ENCODE measurements at places on chromosomes 5 and 9.

DNA sequence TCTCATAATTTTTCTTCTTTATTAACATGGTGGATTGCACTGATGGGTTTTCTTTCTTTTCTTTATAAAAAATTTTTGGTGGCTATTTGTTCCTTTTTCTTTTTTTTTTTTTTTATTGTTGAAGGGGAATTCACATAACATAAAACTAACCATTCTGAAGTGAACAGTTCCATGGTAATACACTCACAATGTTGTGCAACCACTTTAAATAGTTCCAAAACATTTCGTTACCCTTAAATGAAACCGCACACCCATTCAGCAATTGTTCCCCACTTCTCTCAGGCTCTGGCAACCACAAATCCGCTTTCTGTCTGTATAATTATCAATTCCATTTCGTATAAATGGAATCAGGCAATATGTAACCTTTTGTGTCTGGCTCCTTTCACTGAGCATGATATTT lies 11.7 kb upstream of the SETX start:
- no peak for DNase-seq

GRCh38 chr9:137458194-137459151 lies 661 bp downstream of the NSMF start:
- DNase-seq = no peak

- DNase-seq = no peak
Measured at GRCh38 chr5:17143335-17143734, 74.1 kb upstream of the BASP1 start.

GRCh38 chr5:173758676-173759075 lies 129.5 kb upstream of the CPEB4 start:
- DNase-seq = no peak

DNA sequence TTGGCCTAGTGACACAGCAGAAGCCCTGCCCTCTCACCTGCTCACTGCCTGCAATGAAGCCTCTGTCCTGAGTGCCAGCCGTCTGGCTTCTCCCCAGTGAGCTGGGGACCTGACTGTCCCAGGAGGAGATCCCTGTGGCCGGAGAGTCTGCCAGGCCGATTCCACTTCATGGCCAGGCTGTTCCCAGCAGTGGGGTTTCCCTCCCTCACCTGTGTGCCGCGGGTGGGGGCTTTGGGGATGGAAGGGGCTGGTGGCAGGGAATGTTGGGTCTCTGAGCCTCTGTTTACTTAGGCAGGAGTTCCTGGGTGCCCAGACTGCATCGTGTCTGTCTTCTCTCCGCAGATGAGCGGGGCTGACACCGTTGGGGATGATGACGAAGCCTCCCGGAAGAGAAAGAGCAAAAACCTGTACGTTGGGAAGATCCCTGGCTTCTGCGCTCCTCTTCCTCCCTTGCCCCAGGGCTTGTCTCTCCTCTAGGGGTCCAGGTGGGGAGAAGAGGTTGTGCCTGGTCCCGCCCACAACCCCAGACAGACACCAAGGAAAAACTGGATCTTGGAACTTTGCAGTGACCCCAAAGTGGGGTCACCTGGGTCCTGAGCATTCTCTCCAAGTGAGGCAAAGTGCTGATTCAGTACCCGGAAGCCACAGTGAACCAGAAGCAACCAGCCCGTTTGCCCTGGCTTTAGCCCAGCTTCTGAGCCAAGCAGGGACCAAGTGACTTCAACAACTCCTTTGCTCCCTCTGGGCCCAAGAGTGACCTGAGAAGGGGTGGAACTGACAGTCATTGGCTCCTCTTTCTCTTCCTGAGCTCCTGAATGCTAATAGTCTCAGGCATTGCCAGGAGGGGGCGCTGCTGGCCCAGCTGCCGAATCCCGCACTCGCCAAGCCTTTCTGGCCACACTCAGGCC lies 127.7 kb downstream of the RGS3 start:
- DNase-seq = peak; percentile 58

GRCh38 chr5:149526845-149527590 lies 24.2 kb downstream of the CSNK1A1 start:
- no peak for DNase-seq

DNA sequence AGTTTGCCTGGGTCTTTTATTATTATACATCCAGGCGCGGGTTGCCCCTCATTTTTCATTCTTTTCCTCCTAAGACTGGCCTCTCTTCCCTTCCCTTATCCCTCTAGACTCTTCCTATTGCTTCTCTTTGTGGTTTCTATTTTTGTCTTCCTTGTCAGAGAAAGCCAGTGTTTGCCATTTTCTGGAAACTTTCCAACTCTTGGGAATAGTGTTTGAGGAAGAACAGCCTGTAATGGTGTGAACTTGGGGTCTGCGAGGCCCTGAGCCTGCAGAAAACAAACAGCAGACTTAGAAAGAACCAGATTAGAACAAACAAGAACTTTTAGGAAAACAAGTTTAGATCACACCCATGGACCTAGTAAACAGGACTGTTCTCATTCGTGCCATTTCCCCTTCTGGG lies 15.5 kb downstream of the PRKACG start:
- DNase-seq = no peak

DNA sequence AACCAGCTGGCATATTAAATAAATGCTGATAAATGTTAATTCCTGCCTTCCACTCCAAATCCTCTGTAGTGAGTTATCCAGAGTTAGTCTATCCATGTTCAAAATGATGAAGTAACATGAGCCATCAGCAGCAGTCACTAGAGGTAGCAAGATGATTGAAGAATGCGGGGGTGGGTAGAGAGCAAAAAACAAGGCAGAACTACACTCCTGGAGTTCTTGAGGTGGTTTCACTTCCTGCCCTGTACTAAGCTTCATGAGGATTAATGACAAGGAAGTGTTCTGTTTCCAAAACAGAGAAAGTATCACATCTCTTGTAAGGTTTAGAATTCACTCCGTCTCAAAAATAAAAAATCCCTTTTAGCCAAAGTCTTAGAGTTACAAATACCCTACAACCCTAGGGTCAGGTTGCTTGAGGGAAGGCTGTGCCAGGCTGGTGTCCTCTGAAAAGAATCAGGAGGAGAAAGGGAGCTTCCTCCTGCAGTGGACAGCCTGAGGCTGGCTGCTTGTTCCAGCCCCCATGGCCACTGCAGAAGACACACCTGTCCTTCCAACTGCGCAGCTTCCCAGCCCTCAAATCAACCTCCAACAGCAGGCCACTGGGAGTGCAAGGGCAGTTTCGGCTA lies 180.2 kb downstream of the DENND1A start:
- no peak for DNase-seq

GRCh38 chr9:112894699-112895098 lies 4.0 kb upstream of the SLC46A2 start:
- DNase-seq = no peak
